ENCODE measurements at places on chromosomes 11 and 22.

GRCh38 chr22:33985506-33985905, 65.2 kb upstream of the LARGE1 start:
- DNase-seq: no peak

DNA sequence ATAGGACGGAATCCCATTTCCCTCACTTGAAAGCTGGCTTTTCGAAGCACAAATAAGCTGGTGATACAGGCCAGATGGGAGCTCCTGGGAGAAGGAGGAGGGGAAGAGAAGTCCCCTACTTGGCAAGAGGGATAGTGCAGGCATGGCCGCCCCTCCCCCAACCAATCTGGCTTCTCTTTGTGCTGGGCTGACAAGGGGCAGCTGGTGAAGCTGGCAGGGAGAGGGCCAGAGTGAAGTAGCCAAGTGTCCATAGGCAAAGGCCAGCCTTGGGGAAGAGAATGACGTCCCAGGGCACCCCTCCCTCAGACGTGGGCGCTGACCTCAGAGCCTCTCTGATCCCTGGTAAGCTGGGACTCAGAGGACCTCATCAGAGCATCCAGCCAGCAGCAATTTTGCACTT, 78.7 kb upstream of the GRAMD1B start:
- DNase-seq: peak; percentile 59

DNA sequence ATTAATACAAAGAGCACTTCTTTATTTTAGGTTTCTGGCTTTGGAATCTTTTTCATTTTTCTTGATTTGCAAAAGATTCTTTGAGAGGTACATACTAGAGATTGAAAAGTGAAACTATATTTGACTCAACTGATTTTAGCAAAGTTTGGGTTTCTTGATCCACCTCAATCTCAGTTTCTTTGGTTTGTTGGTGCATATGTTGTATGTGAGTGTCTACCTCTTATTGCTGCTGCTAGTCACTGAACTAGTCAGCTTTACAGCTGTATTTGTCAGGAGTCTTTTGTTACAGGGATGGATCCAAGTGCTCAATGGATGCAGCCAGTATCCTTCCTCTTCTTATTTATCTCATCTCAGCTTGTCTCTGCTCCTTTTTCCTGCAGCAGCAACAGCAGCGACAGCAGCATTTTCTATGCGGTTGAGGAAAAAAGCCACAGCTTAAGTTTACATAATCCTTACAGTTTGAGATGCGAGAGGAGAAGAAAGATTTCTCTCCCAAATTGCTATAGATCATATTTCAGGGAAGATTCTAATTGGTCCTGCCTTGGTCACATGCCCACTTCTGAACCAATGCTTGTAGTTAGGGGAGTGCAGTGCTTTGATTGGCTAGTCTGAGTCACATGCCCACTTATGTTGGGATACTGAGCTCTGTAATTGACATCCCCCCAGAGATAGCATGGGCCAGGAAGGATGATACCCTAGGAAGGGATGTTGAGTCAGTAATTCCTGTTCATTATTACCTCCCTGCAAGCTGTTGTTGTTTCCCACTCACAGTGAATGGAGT, 10.0 kb upstream of the ZNRF3 start:
- no peak for DNase-seq

DNA sequence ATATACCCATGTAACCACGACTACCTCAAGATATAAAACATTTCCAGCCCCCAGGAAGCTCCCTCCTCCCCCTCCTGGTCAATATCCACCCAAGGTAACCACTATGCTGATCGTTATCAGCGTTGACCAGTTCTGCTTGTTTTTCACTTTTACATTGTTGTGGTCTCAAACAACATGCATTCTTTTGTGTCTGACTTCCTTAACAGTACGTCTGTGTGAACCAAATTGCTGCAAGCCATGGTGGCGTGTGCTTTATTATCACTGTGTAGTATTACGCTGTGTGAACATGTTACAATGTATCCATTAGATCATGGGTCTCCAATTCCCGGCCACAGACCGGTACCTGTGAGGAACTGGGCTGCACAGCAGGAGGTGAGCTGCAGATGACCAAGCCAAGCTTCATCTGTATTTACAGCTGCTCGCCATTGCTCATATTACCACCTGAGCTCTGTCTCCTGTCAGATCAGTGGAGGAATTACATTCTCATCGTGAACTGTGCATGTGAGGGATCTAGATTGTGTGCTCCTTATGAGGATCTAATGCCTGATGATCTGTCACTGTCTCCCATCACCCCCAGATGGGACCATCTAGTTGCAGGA, 15.5 kb upstream of the GRK3 start:
- DNase-seq: no peak

- no peak for DNase-seq
These were observed 138.1 kb downstream of the SLC1A2 start for GRCh38 chr11:35281169-35281688.

DNA sequence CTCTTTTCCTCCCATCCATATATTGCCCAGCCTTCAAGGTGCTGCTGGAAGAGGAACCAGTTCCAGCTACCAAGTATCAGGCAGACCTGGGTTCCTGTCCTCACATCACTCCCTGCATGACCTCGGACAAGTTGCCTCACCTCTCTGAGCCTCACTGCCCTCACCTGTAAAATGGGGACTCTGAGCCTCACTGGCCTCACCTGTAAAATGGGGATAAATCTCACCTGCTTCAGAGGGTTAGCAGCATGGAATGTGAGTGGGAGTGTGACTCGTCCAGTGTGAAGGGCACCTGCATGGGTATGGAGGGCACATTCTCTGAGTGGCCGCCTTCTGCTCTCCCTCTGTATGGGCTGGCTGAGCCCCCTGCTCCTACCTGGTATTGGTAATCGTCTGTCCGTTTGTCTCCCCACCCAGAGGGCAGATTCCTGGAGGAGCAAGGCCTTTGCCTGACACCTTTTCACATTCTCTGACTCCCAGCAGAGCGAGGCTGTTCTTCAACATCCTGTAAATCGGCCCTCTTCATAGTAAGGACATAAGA, 3.7 kb downstream of the GRIK4 start:
- no peak for DNase-seq

GRCh38 chr11:79512706-79513469, 72.1 kb upstream of the TENM4 start:
- DNase-seq: no peak

DNA sequence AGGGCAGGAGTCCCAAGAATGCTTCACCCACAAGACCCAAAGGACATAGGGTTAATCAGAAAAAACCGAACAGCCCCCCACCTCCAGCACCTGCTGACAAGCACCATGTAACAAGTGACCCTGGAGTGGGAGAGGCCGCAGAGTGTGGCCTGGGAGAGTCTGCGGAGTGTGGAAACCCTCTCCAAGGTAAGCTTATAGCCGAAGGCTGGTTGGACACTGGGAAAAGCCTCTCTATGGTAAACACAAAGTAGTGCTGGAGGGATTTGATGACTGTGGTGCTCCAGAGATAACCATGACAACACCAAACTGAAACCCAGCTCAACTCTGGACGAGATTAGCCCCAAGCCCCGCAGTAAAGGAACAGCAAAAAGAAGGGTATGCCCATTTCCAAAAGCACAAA, 19.2 kb downstream of the ASCL2 start:
- no peak for DNase-seq

GRCh38 chr22:50488006-50488677, 1.5 kb downstream of the MIOX start:
- no peak for DNase-seq

- no peak for DNase-seq
These were observed 10.7 kb upstream of the MAPK11 start for GRCh38 chr22:50280708-50281383.

DNA sequence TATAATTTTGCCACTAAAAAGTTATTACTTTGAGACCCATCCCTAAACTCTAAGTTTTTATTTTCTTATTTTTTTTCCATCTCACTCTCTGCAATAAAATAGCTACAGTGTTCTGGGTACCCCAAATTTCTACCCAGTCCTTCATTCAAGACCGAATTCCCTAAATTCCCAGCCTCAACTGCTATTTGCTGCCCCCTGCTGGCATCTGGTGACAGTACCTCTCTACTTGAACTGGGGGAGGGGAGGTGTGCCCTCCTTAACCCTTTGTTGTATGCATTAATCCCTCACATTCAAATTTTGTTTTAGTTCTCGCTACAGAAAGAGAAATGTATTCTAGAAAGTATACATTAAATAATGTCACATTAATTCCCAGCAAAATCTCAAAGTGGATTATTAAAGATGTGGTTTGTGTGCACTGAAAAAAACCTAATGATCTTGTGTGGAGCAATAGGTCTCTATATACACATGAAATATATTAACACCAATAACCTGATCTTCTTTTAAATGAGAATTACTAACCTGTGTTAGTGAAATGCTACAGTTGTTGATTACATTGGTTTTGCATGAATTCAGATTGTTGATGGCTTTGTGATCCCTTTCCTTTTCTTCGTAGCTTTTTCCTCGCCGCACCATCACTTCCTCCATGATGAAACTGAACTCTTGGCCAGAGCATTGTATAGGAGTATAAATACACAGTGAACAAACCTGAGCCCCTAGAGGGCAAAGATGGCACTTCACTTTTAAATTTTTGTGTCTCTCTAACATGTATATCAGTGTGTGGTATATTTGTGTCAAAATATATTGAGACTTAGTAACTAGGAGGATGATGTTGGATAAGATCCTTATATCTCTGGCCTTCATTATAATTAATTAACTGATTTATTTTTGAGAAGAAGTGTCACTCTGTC, 590.0 kb downstream of the METTL15 start:
- no peak for DNase-seq

- no peak for DNase-seq
These were observed 97.1 kb downstream of the RELT start for GRCh38 chr11:73473252-73473651.

DNA sequence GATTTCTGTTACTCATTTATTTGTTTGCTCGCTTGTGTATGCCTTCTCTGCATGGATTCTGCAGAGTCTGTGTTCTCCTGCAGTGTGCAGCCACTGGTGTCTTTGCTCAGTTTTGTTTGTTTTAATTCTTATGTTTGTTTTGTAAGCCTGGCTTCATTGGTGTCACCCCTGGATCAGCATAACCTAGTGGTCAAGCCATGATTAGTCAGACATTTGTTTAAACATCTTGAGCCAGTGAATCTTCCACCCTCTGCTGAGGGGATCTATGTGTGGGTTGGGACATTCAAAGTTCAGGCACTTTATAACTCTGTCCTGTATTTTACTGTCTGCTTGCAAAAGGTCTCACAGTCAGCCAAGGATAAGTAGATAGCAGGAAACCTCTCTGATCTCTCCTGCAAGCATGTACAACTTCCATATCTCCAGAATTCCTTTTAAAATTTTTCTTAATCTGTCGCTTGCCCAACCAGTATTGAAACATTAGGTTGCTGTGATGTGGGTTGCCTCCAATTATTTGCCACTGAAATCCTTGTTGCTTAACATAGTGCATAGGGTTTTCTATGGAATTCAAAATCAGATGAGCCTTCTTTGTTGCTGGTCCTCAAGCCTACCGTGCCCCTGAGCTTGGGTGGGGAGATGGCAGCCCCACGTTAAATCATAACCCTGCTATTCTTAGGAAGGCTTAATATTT, 86.8 kb downstream of the KCNQ1OT1 start:
- no peak for DNase-seq

- DNase-seq: no peak
These were observed 65.0 kb downstream of the LRP5 start for GRCh38 chr11:68377389-68377795.

DNA sequence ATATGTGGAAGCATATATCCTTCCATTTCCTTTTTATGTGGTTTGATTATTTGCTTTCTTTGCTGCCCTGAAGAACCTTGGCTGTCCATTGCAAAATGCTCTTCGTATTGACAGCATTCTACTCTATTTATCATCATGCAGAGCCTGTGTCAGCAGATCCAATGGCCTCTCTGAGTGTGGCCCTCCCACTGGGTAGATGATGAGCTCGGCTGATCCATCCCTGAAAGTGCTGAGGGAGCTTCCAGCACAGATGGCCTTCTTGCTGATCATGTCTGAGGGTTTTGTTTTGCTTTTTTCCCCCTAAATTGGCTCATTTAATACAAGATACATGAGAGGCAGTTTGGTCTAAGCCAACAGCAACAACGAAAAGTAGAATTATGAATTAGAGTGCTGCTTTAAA, 181.0 kb downstream of the GRIA4 start:
- no peak for DNase-seq

Data from C1 segment of cervical spinal cord (tissue), 14 donors.